ENCODE measurements at places on chromosomes 6 and 20.

- no peak for DNase-seq
Measured at GRCh38 chr6:119132261-119132981, 54.0 kb upstream of the FAM184A start.

DNA sequence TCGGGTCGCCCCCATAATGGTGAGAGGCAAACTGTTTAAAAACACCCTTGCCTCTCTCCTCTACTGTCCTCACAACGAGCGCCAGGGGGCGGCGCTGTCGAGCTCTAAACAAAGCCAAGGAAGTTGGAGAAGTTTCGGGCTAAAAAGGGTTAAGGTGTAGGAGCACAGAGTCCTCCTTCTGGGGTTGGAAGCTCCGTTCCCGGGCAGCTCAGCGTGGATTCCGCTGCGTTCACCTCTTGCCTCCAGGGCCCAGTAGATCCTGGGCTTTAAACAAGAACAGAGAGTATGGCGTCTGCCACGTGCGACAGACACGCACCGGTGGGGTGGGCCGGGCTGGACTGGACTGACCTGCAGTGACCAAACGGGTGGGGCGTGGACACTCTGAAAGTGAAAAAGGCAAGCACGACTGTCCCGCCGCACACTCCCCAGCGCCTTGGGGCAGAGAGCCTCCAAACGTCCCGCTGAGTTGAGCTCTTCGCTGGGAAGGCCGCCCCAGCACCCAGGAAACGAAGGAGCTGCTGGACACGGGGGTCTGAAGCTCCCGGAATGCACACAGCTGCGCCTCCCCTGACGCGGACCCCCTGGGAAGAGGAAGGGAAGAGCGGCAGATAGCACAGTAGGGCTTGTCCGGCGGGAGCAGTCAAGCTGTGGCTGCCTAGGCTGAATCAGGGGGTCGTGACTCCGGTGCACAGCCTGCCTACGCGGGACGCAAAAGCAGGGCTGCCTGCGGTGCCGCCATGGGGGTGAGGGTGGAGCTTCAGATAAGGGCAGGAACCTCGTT lies 1.6 kb upstream of the THBD start:
- no peak for DNase-seq

DNA sequence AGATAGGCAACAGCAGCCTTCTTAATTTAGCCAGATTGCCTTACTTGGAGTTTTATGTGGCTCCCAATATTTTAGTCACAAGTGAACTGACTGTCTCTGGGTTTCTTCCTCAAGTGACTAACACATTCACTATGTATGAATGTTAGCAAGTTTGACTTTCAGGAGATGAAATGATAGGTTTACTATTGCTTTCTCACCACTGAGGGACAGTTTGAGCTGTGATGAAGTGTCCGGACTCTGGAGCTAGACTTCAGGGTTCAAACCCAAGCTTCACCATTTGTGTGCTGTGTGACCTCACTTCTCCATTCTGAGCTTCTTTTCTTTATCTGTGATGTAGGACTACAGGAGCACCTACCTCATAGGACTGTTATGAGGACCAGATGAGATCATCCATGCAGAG lies 8.2 kb downstream of the DHX35 start:
- no peak for DNase-seq

GRCh38 chr6:160667639-160668481 lies 3.8 kb upstream of the LPA start:
- DNase-seq = no peak

DNA sequence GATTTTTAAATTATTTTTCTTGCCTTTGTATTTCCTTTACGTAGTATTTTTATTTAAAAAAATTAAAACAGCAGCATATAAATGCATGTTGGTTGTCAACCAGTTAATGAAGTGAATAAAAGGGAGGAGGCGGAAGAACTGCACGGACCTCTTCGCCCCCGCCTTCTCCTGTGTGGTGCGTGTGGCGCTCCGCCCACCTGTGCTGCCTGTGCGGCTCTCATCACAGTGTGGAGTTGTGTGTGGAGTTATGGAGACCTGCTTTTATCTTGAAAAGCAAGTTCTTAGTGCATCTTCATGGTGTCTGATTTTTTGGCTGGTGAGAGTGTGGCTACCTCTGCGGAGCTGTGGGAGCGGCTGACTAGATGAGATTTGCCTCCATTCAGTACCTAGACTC lies 58.4 kb downstream of the PTPN1 start:
- DNase-seq = no peak

DNA sequence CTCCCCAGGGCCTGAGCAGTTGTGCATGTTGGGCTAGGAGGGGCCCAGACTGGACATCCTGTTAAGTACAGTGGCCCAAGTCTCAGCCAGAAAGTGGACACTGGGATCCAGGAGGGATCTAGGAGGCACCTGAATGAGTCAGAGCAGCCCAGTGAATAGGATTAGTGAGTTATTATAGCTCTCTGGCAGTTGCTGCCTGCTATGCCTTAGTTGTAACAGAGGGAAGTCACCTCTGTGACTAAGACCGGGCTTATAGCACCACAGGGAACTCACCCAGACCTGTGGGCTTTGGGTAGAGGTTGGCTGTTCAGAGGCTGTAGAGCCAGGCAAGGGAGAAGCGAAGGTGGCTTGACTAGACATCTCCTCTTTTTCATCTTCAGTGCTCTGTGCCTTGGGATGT lies 39.0 kb upstream of the AAR2 start:
- no peak for DNase-seq
